ENCODE measurements at places on chromosomes 12 and 14. TPM values are rescaled to one million over a fixed set of nuclear protein-coding genes. Genes with fewer than 3 reads are reported as not detected.

Gene TMEM119
- polyA plus RNA-seq = 4.1 TPM

Gene A2M
- polyA plus RNA-seq = 745 TPM

Gene OTOGL
- 0.80 TPM for polyA plus RNA-seq

Gene LRCOL1
- 1.0 TPM for polyA plus RNA-seq

All from kidney (tissue), 22 donors.